ENCODE measurements at places on chromosomes 6 and 20. TPM values are rescaled to one million over a fixed set of nuclear protein-coding genes. Genes with fewer than 3 reads are reported as not detected.

- DNase-seq, result no peak
Measured at GRCh38 chr6:23826572-23826971, 299.4 kb upstream of the NRSN1 start.

- DNase-seq, result no peak
Measured at GRCh38 chr6:15534974-15535373, 127.9 kb downstream of the DTNBP1 start.

DNA sequence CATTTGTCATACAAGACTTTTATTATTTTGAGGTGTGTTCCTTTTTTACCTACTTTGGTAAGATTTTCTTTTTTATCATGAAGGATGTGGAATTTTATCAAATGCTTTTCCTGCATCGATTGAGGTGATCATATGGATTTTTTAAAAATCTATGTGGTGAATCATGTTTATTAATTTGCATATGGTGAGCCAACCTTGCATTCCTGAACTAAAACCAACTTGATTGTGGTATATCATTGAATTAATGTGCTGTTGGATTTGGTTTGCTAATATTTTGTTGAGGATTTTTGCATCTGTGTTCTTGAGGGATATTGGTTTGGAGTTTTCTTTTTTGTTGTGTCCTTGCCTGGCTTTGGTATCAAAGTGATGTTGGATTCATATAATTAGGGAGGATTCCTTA is 848.1 kb upstream of the EYS start:
- DNase-seq, result no peak

Gene PDE7B
- 1.5 TPM for total RNA-seq

Gene TCF15
- total RNA-seq, result not detected

Measured in LHCN-M2 (cell line).